Hindlimb muscle (tissue), 1 donor: ENCODE measurements at places on chromosomes 3 and 15. TPM values are rescaled to one million over a fixed set of nuclear protein-coding genes. Genes with fewer than 3 reads are reported as not detected.

GRCh38 chr3:86949850-86950249, 41.1 kb downstream of the VGLL3 start:
- DNase-seq = no peak

MGLL gene
- 28.0 TPM for polyA plus RNA-seq

DNA sequence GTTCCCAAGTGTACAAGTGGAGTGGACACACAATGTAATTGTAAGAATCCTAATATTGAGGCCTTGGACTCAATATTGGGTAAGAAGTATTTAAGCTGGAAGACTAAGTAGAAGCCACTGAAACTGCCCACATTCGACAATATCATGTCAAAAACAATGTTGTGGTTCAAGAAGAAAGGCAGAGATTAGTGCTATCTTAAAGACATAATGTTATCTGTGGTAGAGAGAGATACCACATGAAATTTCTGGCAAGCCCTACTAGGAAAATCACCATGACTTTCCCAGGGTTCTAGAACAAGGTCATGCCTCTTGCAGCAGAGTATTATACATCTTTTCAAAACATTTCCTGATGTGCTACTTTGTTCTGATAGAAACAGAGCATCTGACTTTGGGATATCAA, 192.6 kb downstream of the RAP2B start:
- no peak for DNase-seq

DNA sequence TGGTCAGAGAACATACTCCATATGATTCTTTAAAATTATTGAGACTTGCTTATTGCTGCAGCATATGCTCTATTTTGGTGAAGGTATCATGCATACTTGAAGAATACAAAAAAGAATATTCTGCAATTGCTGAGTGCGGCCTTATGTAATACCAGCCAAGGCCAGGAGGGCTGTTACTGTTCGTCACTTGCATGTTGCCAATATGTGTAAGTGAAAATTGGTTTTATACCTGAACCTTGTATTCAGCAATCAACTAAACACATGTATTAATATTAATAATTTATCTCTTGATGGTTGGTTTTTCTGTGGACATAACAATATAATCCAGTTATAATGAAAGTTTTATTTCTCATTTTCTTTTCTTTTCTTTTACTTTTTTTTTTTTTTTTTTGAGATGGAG, 13.9 kb upstream of the GABRA5 start:
- no peak for DNase-seq
